GM04504 (cell line): ENCODE measurements at places on chromosomes 12 and 14.
A peak's percentile ranks its signal among the peaks of the same experiment; 100 is the strongest.

DNA sequence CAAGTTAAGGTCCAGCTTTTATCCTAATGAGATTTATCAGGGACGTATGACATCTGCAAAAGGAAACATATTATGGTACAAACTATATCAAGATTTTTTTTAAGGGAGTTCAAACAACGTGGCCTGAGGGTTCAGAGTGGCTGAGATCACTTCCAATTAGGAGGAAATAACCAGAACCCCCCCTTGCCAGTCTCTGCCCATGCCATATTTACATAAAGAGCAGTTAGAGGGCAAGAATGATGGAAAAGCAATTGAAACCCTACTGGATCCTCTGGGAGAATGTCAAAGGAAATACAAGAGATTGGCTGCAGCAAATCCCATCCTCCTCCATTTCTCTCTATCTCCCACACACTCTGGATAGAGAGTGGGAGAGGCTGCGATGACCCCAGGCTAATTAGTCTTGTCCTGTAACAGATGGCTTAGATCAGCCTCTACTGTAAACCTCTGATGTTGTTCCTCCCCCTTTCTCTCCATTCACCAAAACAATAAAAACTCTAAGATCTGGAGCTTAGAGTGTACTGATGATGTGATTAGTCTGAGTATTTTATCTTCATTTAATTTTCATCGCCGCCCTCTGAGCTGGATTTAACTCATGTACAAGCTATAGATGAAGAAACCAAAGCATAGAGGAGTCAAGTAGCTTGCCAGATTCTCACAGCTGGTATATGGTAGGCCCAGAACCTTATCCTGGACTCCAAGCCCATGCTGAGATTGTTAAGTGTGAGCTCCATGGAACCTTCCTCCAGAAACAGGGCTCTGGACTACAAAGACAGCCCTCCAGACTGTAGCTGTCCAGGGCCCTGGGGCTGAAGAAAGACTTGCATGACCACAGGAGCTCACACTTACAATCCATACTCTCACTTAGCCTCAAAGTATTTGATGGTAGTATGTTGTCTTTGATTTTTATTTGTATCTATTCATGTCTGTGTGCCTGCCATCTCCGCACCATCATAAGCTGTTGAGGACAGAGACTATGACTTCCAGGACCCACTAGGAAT is 54.1 kb upstream of the GNG2 start:
- DNase-seq: no peak

- no peak for DNase-seq
These were observed 61.5 kb upstream of the PLEKHG7 start for GRCh38 chr12:92641291-92641690.

GRCh38 chr12:96132819-96133218 is 61.4 kb upstream of the ELK3 start:
- no peak for DNase-seq

DNA sequence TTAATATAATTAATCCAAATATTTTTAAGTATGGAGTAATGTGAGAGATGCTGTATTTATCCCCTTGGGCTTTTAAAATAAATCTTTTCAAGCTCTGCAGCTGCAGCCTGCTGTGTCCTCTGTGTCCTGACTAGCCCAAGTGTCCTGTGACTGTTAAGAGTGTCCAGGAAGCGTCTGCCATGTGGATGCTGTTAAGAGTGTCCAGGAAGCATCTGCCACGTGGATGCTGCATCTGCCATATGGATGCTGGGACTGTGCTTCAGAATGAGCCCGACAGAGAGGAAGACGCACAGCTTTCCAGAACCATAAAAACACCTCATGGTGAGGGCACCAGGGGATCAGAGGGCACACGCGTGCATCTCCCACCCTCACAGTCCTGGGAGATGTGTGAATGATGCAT is 307.2 kb downstream of the ADGRD1 start:
- no peak for DNase-seq

- no peak for DNase-seq
These were observed 101.9 kb downstream of the RIN3 start for GRCh38 chr14:92615451-92615850.

DNA sequence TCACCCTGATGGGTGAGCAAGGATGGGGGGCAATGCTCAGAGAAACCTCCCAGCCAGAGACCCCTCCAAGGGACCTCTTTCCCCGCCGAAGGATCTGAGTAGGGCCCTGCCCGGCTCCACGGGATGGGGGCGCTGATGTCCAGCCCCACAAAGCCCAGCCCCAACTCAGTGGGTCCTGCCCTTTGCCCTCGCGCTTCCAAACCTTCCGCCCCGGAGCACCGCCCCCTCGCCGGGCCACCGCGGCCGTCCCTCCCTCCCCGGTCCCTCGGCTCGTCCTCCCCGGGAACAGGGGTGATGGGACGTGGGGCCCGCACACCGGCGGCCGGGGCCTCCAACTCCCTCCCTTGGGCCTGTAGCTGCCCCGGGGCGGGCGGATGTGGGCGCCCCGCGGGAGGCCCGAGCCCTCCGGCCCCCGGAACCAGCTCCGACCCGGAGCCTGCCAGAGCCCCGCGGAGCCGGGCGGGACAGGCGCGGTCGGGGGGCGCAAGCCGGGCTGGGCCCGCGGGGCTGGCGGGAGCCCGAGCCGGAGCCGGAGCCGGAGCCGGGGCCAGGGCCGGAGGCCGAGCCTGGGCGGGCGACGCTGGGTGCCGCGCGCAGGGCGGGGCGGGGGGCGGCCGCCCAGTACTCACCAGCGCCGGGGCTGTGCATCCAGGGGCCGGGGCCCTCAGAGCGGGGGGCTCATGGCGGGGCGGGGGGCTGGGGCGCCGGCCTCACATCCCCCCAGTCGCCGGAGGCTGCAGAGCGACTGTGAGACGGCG is 386 bp downstream of the HDAC7 start:
- no peak for DNase-seq

GRCh38 chr12:57107456-57108155 is 3.6 kb downstream of the STAT6 start:
- DNase-seq: no peak

DNA sequence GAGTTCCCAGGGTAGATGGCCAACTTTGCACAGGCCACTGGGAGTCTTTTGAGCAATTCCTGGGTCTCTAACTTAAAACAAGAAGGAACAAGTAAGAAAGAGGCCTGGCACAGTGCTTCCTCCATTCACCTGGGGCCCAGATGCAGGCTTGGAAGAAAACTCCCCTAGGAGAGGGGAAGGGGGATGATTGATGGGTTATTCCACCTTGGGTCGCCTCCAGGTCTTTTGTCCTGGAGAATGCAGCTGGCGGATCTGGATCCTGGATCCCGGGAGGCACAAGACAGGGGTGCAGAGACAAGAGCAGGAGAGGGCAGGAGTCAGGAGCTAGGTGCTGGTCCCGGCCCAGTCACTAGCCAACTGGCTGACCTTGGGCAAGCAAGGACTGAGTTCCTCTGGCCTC is 74.5 kb downstream of the ESRRB start:
- DNase-seq: no peak

- DNase-seq: peak; percentile 31
These were observed 17.8 kb downstream of the NANOG start for GRCh38 chr12:7806863-7807487.

DNA sequence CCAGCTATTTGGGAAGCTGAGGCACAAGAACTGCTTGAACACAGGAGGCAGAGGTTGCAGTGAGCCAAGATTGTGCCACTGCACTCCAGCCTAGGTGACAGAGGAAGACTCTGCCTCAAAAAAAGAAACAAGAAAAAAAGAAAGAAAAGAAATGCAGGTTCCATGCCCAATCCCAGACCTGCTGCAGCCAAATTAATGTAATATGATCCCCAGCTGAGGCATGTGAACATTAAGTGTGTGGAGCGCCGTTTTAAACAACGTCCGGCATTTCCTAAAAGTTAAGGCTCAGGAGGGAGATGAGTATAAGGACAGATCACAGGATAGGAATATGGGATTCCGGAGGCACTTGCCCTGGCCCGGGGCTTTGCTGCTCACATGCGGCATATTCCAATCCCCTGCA is 162.9 kb downstream of the KSR2 start:
- no peak for DNase-seq

DNA sequence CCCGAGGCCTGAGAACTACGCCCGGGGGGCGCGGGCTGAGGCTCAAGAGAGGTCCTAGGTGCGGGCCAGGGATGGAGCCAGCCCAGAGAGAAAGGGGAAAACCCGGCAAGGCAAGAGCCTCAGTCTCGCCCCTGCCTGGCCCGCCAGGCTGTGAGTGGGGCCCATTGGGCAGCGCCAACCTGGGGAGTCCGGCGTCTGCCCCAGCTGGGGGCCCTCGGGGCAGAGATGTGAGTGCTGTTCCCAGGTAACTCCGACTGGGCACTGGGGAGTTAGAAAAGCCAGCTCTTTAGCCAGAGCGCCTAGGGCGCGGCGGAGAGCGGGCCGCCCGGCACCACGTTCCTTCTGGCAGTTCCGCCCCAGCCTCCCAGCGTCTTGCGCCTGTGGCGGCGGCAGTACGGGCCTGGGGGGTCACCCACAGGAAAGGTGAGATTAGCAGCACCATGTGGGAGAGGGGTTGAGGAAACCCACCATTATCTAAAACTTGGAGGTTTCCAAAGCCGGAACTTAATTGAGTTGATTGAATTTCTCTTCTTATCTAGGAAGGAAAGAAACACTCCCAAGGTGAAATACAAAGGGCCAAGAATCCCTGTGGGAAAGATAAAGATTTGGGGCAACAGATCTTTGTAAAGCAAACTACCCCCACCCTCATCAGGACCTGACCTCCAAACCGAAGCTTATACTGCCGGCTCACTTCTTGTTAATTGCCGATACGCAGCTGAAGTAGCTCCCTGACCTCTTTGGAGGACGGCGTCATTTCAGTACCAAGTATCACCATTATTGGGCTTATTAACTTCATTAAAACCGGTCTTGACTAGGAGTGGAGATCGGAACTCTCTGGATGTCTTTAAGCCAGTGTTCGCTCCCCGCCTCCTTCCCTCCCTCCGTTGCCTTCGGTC is 11.6 kb downstream of the OTX2 start:
- no peak for DNase-seq

- no peak for DNase-seq
These were observed 94.4 kb downstream of the PPP2R5C start for GRCh38 chr14:101855958-101856357.

- no peak for DNase-seq
These were observed 6.5 kb upstream of the ATG101 start for GRCh38 chr12:52063082-52063924.
